ENCODE measurements at places on chromosomes 2 and 18. TPM values are rescaled to one million over a fixed set of nuclear protein-coding genes. Genes with fewer than 3 reads are reported as not detected.

The TCF23 gene
- total RNA-seq, result not detected

The PAPOLG gene
- 14.7 TPM for total RNA-seq

The ALMS1 gene
- total RNA-seq, result 16.1 TPM

The SAG gene
- total RNA-seq, result not detected

The SPC25 gene
- total RNA-seq, result 77.0 TPM

The POTEE gene
- total RNA-seq, result 0.17 TPM

The DQX1 gene
- total RNA-seq, result 0.14 TPM

GRCh38 chr2:205957452-205958154 is 128.4 kb downstream of the INO80D start:
- H3K27ac ChIP-seq, result no peak overlapping the region
- no peak overlapping the region for H3K4me3 ChIP-seq
- H3K36me3 ChIP-seq, result no peaks in the 10 kb centered on the region
- DNase-seq, result no peak
- no peaks in the 10 kb centered on the region for H3K4me1 ChIP-seq
- no peaks in the 10 kb centered on the region for H3K27me3 ChIP-seq

- peaks cover 35% of the 10 kb centered on the region for H3K36me3 ChIP-seq
- DNase-seq, result peak; percentile 57
- no peaks in the 10 kb centered on the region for H3K27me3 ChIP-seq
- H3K4me3 ChIP-seq, result no peak overlapping the region
Observed at GRCh38 chr2:26770986-26771586, 7.0 kb downstream of the SLC35F6 start.

DNA sequence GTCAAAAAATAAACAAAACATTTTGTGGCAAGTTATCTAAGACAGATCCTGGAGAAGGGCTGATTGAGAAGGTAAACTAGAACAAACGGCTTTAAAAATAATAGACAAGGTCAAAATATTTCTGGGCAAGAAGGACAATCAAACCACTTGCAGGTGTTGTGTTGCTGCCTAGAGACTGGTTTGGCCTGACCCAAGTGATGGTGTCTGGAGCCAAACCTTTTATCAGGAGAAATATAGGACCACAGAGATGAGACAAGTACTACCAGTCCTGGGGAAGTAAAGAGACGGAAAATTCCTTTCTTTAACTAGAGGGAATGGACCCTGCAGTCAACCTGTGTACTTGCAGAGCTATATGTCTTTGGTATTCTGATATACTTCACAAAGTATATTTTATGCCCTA is 44.2 kb downstream of the PLCL1 start:
- no peak for DNase-seq
- no peaks in the 10 kb centered on the region for H3K36me3 ChIP-seq
- H3K27ac ChIP-seq, result no peak overlapping the region
- H3K4me3 ChIP-seq, result no peak overlapping the region
- H3K27me3 ChIP-seq, result peaks cover 18% of the 10 kb centered on the region

GRCh38 chr2:237400199-237400598 is 13.8 kb downstream of the COL6A3 start:
- peaks cover 100% of the 10 kb centered on the region for H3K27me3 ChIP-seq
- DNase-seq, result no peak
- H3K4me3 ChIP-seq, result no peak overlapping the region
- no peak overlapping the region for H3K27ac ChIP-seq

GRCh38 chr2:10256515-10257031 is 46.1 kb upstream of the HPCAL1 start:
- H3K27me3 ChIP-seq, result peaks cover 42% of the 10 kb centered on the region
- no peak overlapping the region for H3K4me3 ChIP-seq
- H3K36me3 ChIP-seq, result peaks cover 3% of the 10 kb centered on the region

- H3K4me3 ChIP-seq, result no peak overlapping the region
- no peak for DNase-seq
- peaks cover 21% of the 10 kb centered on the region for H3K4me1 ChIP-seq
- no peaks in the 10 kb centered on the region for H3K27me3 ChIP-seq
- no peaks in the 10 kb centered on the region for H3K36me3 ChIP-seq
Observed at GRCh38 chr2:209525834-209526281, 102.0 kb downstream of the MAP2 start.

- no peaks in the 10 kb centered on the region for H3K36me3 ChIP-seq
- H3K4me1 ChIP-seq, result no peaks in the 10 kb centered on the region
- H3K4me3 ChIP-seq, result no peak overlapping the region
- no peak for DNase-seq
Observed at GRCh38 chr2:227932403-227932802, 61.0 kb downstream of the DAW1 start.

DNA sequence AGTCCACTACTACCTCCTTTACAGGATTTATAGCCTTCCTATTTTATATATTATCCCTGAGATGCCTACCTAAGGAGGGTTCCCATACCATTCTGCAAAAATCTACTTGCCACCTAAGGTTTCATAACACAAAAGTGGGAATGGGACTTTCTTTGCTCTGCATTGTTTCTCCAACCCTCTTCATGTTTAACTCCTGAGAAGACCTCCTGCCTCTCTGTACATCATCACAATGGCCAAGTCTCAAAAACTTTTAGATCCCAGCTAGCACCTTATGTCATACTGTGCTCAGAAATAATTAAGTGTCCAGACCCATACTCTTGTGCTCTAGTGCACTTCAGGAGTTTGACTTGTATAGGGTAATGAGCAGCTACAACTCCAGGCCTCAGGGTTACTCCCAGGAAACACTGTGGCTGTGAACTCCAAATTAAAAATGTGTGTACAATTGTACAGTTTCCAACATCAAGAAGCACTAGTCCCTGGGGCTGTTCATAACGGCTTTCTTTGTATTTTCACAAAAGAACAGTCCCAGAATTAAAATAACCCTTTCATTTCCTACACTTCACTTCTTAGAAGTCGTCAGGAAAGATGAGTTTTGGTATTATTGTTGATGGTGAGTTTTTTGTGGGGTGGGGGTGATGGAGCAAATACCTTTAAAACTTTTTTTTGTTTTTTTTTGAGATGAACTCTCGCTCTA is 39.4 kb downstream of the METAP1D start:
- H3K4me3 ChIP-seq, result no peak overlapping the region
- no peaks in the 10 kb centered on the region for H3K4me1 ChIP-seq
- H3K36me3 ChIP-seq, result no peaks in the 10 kb centered on the region
- no peaks in the 10 kb centered on the region for H3K27me3 ChIP-seq
- no peak overlapping the region for H3K27ac ChIP-seq
- DNase-seq, result no peak

All from Calu3 (cell line).